ENCODE measurements at places on chromosomes 5 and 9.

GRCh38 chr9:129241725-129242124, 63.7 kb upstream of the IER5L start:
- DNase-seq, result no peak

DNA sequence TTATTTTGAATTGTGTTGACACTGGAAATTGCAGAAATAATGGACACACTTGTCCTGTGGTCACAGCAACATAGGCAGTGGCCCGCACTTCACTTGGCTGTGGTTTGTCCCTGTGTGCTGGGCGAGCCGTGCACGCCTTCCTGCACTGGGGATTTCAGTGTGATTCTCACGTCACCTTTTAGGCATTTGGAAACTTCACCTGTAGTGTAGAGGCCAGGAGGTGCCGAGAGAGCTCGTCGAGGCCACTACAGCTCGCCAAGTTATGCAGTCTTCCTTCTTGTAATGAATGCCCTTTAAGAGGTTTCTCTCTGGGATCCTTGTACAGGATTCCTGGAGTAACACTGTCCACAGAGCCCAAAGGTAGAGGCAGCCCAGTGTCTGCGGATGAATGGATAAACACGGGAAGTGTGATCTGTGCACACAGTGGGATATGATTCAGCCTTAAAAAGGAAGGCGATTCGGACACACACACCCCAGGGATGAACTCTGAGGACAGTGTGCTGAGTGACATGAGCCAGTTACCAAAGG, 14.7 kb downstream of the TRAF2 start:
- no peak for DNase-seq

- DNase-seq, result no peak
These were observed 21.3 kb downstream of the SPRY4 start for GRCh38 chr5:142303565-142303964.

DNA sequence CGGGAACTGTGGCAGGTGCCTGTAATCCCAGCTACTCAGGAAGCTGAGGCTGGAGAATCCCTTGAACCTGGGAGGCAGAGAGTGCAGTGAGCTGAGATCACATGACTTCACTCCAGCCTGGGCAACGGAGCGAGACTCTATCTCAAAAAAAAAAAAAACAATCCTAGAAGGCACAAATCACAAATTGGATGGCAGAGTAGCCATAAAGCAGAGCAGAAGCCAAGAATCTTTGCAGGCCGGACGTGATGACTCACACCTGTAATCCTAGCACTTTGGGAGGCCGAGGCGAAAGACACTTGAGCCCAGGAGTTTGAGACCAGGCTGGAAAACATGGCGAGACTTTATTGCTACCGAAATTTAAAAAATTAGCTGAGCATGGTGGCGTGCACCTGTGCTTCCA, 9.2 kb upstream of the FUBP3 start:
- DNase-seq, result no peak

- no peak for DNase-seq
These were observed 4.4 kb upstream of the NDUFB6 start for GRCh38 chr9:32577316-32577715.

- DNase-seq, result no peak
These were observed 342.2 kb upstream of the RFX3 start for GRCh38 chr9:3868012-3868411.

GRCh38 chr5:58011301-58011700, 448.6 kb downstream of the PLK2 start:
- DNase-seq, result no peak

GRCh38 chr5:129063483-129064113, 31.0 kb upstream of the ISOC1 start:
- no peak for DNase-seq

DNA sequence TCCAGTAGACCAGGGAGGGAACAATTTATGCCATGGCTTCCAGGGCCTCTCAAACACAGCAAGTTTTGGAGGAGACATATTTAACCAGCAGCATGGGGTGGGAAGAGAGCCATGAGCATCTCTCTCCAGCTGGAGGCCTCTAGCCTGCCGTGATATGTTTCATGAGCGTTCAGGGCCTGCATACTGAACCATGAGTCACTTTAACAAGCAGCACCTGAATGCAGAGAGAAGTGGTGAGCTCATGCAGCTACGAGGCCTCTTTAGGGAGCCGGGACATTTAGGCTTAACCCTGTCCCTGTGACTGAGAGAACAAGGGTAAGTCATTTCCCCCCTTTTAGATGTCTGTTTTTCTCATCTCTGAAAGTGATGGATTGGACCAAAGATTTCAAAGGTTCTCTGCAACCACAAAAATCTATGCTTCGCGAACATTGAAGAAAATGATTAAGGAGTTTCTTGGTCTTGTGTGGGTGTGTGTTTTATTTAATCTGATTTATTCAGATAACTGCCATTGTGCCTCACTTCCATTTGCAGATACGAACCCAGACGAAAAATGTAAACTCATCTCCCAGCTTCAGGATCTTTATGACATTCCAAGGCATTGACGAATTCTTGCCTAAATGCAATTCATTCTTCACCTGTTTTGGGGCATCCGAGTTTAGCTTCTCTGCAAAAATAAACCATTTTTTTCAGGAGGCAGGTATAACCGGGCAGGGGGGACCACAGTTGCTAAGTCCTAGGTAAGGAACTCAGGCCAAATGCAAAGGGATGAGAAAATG, 157.0 kb downstream of the GABBR2 start:
- DNase-seq, result no peak

DNA sequence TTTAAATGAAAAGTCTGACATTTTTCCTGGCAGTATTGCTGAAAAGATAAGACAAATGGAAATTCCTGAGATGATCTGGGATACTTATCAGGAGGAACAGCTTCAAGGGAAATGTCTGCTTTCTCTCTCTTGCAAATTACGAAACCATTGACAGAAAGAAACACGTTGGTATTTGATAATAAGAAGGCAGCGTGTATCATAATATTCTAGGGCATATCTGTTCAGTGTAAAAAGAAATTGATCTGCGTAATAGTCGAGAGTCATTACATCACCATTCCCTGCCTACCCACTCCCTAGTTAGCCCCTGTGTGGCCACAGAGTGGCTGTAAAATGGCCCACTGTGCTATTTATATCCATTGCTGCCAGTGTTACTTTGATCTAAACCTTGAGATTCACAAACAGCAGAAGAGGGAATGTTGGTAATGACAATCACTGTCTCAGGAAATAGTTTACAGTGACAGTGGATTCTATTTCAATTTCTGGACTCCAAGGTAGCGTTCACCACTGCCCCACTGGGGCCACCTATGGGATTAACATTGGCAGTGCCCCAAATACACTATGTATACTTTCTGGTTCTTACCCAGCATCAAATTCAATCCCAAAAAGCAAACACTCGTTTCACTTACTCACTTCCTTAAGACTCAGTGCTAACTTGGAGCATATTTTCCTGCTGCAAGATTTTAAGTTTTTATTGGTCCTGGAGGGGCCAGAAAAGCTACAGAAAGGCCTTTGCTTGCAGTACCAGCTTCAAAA, 133.4 kb upstream of the GAS1 start:
- DNase-seq, result no peak

DNA sequence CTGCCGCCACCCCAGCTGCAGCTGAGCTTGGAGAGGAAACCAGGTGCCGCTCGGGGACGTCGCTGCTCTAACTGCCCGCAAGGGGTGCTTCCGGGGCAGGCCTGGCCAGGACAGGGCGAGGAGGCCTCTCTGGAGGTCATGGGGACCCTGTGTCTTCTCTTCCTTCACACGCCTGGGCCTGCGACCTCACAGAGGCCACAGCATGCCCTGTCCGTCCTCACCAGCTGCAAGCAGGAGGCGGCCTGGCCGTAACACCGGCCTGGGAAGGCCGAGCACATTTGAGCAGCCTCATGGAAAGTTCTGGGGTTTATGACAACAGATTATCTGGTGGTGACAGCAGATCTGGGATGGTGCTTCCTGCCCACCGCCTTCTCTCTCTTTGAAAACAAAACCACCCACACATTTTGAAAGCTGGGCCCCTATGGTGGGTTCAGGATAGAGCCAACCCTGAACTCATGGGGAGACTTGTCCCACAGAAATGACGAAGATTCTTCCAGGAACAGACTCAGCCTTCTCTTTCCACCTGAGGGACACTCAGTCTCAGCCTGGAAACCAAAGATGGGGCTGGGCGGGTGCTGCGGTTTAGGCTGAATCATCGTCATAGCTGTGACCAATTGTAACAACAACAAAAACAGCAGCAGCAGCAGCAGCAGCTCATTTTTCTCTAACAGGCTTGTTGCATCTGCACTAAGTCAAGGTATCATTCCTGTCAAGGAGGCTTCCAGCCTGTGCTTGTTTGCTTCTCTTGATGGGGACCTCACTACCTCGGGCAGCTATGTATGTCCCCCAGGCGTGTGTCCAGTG, 99.6 kb upstream of the RAPGEF1 start:
- DNase-seq, result no peak

DNA sequence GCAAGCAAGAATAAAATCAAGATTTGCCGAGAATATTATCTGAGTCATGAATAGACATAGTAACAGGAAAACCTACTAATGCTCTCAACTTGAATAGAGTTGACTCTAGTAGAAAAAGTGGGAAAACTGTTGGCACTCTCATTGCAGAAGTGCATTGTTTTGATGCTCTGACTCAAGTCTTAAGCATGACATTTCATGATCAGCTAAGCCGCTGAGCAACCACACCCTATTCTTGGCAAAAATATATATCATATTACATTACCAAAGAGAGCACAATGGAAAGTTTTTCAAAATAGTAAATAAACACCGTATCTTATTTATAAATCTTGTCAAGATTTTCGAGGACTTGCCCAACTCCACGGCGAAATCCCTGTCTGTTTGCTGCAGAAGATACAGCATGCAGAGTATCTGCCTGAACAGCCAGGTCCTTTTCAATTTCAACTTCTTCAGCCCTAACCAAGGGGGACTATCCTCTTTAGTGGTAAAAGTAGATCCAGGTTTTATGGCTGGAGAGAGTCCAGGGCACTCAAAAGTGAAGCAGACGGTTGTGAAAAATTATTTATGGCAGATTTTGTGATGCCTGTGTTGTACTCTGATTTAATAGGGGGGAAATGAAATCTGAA, 13.9 kb upstream of the ADAMTSL1 start:
- no peak for DNase-seq

- no peak for DNase-seq
These were observed 49.5 kb downstream of the NR3C1 start for GRCh38 chr5:143354025-143354424.

DNA sequence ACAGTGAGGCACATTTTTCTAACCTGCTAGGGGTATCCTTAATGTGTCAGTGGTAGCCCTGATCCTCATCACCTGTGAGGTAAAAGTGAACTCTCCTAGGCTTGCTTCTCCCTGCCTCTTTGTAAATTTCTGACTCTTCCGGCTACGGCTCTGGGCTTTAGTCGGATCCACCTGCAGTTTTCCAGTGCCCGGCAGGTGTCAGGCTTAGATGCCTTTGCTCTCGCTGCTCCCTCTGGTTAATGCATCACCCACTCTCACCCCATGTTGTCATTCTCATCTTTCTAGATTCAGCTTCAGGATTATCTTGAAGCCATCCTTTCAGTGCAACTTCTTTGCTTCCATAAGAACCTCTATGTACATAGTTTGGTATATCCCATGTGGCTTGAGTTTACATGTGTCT, 3.6 kb downstream of the CEP78 start:
- no peak for DNase-seq

DNA sequence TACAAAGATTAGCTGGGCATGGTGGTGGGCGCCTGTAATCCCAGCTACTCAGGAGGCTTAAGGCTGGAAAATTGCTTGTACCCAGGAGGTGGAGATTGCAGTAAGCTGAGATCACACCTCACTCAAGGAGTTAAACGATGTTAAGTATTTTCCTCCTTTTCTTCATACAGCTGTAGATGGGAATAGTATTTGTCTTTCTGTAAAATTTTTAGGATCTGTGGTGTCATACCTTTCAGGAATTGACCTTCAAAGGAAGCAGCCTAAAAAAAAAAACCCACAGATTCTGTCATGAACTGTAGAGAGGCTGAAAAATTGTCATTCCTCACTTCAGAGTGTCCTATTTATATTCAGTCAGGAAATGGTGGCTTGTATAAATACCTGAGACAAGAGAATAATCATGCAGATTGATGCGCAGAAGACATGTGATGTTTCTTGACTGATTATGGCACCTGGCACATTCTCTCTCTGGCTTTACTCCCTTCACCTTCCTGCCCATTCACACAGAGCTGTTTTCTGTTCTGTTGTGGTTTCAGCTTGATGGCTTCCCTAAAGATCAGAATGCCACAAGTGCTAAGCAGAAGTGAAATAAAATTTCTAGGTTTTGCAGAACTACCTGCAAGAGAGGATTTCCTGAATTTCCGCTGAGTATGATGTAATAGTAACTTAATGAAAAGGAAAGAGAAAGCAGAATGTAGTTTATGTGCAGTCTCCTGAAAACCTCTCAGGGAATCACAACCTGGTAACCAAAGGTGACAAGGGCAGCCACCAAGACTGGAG, 3.8 kb downstream of the IFNA1 start:
- DNase-seq, result no peak

- no peak for DNase-seq
These were observed 7.2 kb downstream of the FREM1 start for GRCh38 chr9:14903040-14903439.

- DNase-seq, result no peak
These were observed 76.8 kb upstream of the SIMC1 start for GRCh38 chr5:176161431-176161830.

- no peak for DNase-seq
These were observed 68.8 kb downstream of the RXRA start for GRCh38 chr9:134395002-134395517.

GRCh38 chr5:17785774-17786173, 151.5 kb downstream of the TAF11L14 start:
- no peak for DNase-seq

DNA sequence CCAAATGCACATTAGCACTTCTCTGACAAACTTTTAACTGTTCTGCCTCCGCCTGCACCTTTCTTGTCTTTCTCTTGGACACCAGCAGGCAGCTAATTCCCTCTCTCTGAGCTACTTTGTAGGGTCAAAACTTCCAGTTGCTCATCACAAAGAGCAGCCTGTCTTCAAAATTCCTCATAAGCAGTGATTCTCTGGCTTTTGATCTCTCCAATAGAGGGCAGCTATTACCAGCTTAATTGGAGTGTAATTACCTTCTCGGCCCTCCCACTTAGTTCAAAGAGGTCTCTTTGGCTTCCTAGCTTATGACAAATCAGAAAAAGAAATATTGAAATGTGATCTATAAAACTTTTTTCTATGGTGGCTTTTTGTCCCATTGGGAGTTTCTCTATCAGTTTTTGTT, 43.6 kb upstream of the RAD23B start:
- DNase-seq, result no peak

DNA sequence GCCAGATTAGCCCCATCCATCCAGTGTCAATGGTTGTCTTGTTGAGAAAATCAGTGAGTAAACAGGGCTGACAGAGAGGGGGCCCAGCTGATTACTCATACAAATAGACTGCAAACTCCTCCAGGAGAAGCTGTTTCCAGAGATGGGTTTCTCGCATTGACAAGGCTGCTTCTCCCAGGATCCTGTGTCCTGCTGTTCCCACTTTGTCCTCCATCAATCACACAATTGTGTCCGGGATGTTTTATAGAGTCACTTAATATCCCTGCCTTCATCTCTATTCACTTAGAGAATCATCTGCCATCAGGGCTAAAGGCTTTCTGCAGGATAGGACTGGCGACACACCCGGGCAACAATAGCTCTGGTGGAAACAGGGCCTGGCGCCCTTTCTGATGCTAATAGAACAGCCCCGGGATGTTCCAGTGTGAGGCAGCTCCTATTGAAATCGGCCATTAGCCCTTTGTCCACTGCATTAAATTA, 71.7 kb upstream of the TBCA start:
- DNase-seq, result peak; percentile 73
